ENCODE measurements at places on chromosomes 7 and 10. TPM values are rescaled to one million over a fixed set of nuclear protein-coding genes. Genes with fewer than 3 reads are reported as not detected.

DNA sequence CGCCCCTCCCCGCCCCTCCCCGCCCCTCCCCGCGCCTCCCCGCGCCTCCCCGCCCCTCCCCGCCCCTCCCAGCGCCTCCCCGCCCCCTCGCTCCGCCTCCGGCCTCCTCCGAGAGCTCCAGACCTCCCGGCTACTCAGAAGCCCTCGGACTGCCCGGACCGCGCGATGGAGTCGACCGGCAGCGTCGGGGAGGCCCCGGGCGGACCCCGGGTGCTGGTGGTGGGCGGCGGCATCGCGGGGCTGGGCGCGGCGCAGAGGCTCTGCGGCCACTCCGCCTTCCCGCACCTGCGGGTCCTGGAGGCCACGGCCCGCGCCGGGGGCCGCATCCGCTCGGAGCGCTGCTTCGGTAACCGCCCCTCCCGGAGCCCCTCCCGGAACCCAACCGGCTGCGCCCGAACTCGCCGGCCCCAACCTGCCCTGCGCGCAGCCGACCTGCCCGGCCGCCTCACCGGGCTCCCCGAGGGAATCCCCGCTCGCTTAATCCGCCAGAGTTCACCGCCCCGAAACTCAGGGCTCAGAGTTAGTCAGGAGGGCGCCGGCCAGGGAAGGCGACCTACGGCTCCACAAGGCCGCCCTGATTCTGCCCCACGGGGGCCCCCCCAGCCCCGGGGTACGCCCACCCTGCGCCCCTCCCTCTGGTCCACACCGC lies at the start of gene PAOX:
PAOX (plus strand) TSS at position 111 of the 649 bp plus-strand sequence; CDS start at position 166, 55 bp downstream.
- DNase-seq = peak; percentile 57

Gene VWDE
- 4.4 TPM for polyA plus RNA-seq

DNA sequence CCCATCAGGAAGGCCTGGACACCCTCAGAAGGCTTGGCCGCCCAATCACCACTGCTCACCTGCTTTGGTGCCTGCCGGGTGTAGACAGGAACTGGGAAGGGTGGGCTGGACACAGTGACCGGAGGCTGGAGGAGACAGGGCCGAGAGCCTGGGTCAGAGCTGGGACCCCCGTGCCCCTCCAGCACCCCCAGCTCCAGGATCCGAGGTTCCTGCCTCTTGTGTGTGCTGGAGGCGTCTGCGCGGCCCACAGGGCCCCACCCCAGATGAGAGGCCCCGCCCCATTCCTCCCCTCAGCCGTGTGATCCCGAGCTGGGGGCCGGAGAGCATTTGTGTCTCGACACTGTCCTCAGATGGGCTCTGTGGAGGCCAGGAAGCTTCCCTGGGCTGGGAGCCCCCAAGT lies 9.4 kb downstream of the ADAM8 start:
- no peak for DNase-seq

Gene ANXA8
- polyA plus RNA-seq = 1.3 TPM

Gene NAT16
- polyA plus RNA-seq = 0.12 TPM

Gene GBX1
- polyA plus RNA-seq = not detected
